Type B pancreatic cell (in vitro differentiated cells): ENCODE measurements at places on chromosomes 16 and 17. TPM values are rescaled to one million over a fixed set of nuclear protein-coding genes. Genes with fewer than 3 reads are reported as not detected.

- H3K27me3 ChIP-seq: peaks cover 10% of the 10 kb centered on the region
- no peak overlapping the region for H3K4me3 ChIP-seq
- no peaks in the 10 kb centered on the region for H3K36me3 ChIP-seq
- no peak for DNase-seq
- H3K4me1 ChIP-seq: no peaks in the 10 kb centered on the region
- no peak overlapping the region for H3K27ac ChIP-seq
Observed at GRCh38 chr16:52613508-52613907, 66.6 kb upstream of the TOX3 start.

GRCh38 chr17:300881-301280 is 51.7 kb downstream of the RPH3AL start:
- DNase-seq: no peak
- H3K4me1 ChIP-seq: peaks cover 22% of the 10 kb centered on the region
- no peaks in the 10 kb centered on the region for H3K36me3 ChIP-seq
- no peak overlapping the region for H3K4me3 ChIP-seq
- peak overlapping the region; percentile 13 for H3K27ac ChIP-seq
- no peaks in the 10 kb centered on the region for H3K27me3 ChIP-seq

- H3K4me1 ChIP-seq: peaks cover 22% of the 10 kb centered on the region
- H3K36me3 ChIP-seq: peaks cover 3% of the 10 kb centered on the region
- no peak overlapping the region for H3K4me3 ChIP-seq
- peaks cover 8% of the 10 kb centered on the region for H3K27me3 ChIP-seq
- no peak overlapping the region for H3K27ac ChIP-seq
Observed at GRCh38 chr16:51524555-51525373, 373.7 kb upstream of the SALL1 start.

GRCh38 chr16:12704492-12705111 is 99.1 kb downstream of the CPPED1 start:
- no peaks in the 10 kb centered on the region for H3K4me1 ChIP-seq
- DNase-seq: no peak
- H3K36me3 ChIP-seq: peaks cover 8% of the 10 kb centered on the region
- no peak overlapping the region for H3K27ac ChIP-seq
- no peaks in the 10 kb centered on the region for H3K27me3 ChIP-seq

DNA sequence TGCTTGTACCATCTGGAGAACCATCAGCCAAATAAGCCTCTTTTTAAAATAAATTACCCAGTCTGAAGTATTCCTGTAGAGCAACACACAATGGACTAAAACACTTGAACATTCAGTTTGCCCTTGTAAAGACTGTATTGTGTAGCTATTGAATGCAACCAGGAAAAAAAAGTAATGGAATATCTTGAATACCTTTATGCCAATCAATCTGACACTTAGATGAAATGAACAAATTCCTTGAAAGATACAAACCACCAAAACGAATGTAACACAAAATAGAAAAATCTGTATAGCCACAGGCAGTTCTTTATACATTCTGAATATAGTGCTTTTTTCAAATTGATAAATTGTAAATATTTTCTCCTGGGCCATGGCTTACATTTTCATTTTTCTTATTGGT is 63.3 kb upstream of the KCNJ16 start:
- no peak overlapping the region for H3K4me3 ChIP-seq
- H3K27ac ChIP-seq: no peak overlapping the region
- H3K4me1 ChIP-seq: no peaks in the 10 kb centered on the region
- no peak for DNase-seq
- no peaks in the 10 kb centered on the region for H3K27me3 ChIP-seq
- no peaks in the 10 kb centered on the region for H3K36me3 ChIP-seq

DNA sequence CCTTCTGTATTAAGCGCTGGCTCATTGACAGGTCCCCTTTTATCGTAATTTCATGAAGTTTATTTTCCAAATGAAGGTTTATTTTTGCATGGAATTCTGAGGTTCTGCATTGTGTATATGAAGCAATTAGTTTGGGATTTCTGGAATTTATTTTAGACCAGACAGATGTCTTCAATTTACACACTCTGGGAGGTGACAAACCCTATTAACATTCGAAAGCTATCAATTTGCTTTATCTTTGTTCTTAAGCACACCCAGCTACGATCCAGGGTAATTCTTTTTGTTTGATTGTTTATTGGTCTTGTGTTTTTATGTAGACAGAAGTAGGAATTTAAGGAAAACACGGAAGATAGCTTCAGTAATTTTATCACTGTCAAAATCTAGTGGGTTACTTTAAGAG is 264.6 kb downstream of the HS3ST3A1 start:
- no peak for DNase-seq
- H3K36me3 ChIP-seq: no peaks in the 10 kb centered on the region
- H3K4me1 ChIP-seq: peaks cover 16% of the 10 kb centered on the region
- H3K27me3 ChIP-seq: peaks cover 8% of the 10 kb centered on the region

DNA sequence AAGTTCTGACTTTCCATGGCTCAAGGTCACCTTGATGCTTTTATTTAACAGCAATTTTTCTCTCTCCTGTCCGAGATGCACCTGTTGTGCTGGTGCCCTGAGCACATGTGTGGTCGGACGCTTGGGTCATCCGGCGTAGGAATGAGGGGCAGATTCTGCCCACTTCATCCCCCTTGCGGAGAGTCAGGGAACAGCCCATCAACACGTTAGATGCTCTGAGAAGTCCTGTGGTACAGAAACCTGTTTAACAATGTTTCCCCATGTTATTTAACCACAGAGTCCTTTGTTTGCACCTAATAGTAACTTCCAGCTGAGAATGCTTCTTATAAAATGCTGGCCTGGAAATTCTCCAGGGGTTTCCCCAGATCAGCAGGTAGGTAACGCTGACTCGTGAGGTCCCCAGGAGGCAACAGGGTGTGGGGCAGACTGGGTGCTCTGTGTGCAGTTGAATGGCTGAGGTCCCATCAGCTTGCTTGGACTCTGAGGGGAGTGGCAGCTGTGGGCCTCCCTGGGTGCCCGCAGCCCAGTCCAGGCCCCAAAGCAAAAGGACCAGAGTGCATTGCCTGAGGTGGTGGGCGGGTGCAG is 17.8 kb downstream of the DOC2B start:
- H3K27ac ChIP-seq: no peak overlapping the region
- no peak overlapping the region for H3K4me3 ChIP-seq
- DNase-seq: no peak
- H3K36me3 ChIP-seq: no peaks in the 10 kb centered on the region

GRCh38 chr16:68033101-68033500 is 10.0 kb downstream of the DUS2 start:
- DNase-seq: no peak
- peaks cover 8% of the 10 kb centered on the region for H3K36me3 ChIP-seq
- H3K4me1 ChIP-seq: peaks cover 9% of the 10 kb centered on the region
- peak overlapping the region; percentile 30 for H3K27ac ChIP-seq

GRCh38 chr17:78544881-78545755 is 32.1 kb downstream of the DNAH17 start:
- H3K4me3 ChIP-seq: no peak overlapping the region
- peaks cover 4% of the 10 kb centered on the region for H3K27me3 ChIP-seq
- H3K4me1 ChIP-seq: no peaks in the 10 kb centered on the region
- H3K36me3 ChIP-seq: no peaks in the 10 kb centered on the region
- DNase-seq: no peak

DNA sequence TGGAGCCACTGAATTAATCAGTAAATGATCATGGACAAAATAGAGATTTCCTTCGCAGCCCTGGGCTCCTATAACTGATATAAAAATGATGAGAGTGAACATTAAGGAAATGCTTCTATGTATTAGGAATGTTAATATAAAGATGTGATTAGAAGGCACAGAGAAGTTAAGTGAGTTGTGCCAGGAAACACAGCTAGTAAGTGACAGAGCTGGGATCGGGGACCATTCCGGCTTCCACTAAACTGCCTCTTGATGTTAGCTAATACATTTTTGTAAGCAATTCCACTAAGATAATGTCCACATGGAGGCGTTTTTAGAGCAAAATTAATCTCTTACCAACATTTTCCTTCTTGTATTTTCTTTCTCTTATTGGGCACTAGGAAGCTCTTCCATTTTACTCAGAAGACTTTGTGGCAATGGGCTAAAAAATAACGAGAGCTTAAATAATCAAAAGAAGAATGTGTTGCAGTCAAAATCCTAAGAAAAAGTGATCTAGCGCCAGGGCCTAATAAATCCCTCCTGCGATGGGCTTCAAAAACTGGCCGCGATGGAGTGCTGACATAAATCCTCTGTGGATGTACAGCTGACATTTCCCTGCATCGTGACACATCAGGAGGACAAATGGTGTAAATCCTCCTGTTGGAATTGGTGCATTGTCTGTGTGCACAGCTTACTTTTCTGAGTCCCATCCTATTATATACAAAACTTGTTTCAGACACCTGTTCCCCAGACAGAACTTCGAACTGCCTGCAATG is 326.1 kb upstream of the MAF start:
- H3K4me1 ChIP-seq: no peaks in the 10 kb centered on the region
- peaks cover 4% of the 10 kb centered on the region for H3K27me3 ChIP-seq
- no peak overlapping the region for H3K4me3 ChIP-seq
- H3K27ac ChIP-seq: no peak overlapping the region
- no peak for DNase-seq

- no peak overlapping the region for H3K27ac ChIP-seq
- H3K4me1 ChIP-seq: no peaks in the 10 kb centered on the region
- H3K36me3 ChIP-seq: peaks cover 5% of the 10 kb centered on the region
- no peak overlapping the region for H3K4me3 ChIP-seq
Observed at GRCh38 chr16:12081048-12081404, 104.5 kb downstream of the SNX29 start.

GRCh38 chr17:9828296-9829295 is 2.9 kb downstream of the GLP2R start:
- H3K27ac ChIP-seq: peak overlapping the region; percentile 50
- DNase-seq: no peak
- no peaks in the 10 kb centered on the region for H3K4me1 ChIP-seq
- H3K4me3 ChIP-seq: peak overlapping the region; percentile 6
- H3K36me3 ChIP-seq: no peaks in the 10 kb centered on the region

ADAMTS18 gene
- total RNA-seq: 5.5 and 7.9 TPM in 2 replicates

P4HB gene
- total RNA-seq: 555 and 815 TPM in 2 replicates

SPAG5 gene
- 30.9 and 88.3 TPM in 2 replicates for total RNA-seq

RGS9 gene
- total RNA-seq: 5.1 and 5.5 TPM in 2 replicates

LITAFD gene
- total RNA-seq: not detected in 2 replicates

FLCN gene
- 55.8 and 60.9 TPM in 2 replicates for total RNA-seq

KRT36 gene
- 0.17 and 0.83 TPM in 2 replicates for total RNA-seq

TBC1D3E gene
- not detected in 2 replicates for total RNA-seq

ATP2A1 gene
- total RNA-seq: 1.5 and 4.4 TPM in 2 replicates

CDYL2 gene
- total RNA-seq: 6.3 and 8.2 TPM in 2 replicates
